ENCODE measurements at places on chromosomes 7 and 10.

DNA sequence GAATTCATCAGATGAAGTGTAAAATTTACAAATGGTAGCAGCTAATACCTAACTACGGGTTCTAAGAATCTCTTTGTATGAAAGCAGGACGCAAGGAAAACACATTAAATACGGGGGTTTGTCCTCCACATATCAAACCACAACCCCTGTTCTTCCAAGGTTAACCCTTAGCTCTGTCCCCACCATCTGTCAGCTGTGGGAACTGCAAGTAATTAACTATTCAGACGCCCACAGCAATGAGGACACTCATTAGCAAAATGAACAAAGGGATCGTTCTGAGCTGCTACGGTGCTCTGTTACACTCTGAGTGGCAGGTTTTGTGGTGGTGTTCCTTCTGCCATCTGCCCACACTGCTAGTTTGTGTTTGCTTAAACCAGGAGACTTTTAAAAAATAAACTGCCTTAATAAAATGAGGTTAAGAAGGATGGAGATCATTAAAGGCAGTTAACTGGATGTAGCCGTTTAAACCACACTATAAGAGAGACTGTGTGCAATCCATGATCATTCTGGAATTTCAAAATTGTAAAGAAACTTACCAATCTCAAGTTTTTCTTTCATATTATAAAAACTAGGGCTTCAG is 51.4 kb downstream of the C10orf67 start:
- peak; percentile 50 for DNase-seq

DNA sequence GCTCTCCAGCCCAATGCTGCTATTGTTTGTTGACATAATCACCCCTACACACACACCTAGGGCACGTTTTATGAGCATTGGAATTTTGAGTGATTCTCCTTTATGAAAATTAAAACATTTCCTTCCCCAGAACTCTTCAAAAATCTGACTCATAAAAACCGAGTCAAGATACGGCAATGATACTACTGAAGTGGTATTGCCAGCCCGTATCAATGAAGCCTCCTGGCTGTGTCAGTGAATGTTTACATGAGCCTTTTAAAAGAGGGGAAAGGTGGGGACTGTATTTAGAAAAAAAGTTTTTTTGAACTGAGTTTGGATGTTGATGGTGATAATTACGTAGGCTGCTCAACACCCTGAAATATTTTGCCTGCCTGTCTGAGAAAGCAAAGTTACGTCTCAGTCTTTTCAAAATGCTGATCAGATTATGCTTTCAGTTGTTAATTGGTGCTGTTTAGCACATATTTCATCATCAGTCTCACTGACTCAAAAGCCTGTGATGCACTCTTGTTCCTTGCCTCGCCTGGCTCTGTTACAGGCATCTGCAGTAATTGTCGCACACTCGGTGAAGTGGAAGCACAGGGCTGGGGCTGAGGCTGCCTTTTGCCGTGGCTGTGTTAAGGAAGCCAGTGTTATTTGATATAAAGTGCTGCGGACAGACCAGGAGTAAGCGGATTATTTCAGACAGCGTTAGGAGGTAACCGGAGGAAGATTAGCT is 157.4 kb upstream of the TCF7L2 start:
- no peak for DNase-seq

DNA sequence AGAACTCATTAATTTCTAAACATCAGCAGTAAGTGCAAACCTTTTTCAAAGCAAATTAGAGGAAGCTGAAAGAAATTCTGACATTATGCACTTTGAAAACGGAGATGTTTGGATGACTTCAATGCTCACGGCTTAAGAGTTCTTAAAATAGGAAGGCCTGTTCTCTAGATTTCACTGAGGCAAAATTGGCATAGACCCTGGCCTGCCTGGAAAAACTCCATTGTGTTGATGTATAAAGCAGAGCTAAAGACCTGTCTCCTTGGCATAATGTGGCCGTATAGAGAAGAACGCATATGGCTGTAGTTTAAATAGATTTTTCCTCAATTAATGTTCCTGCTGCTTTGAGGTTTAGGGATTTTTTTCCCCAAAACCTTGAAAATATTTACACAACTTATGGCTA is 24.5 kb upstream of the AGMO start:
- DNase-seq: no peak

- DNase-seq: peak; percentile 49
These were observed 35.0 kb upstream of the ZNF32 start for GRCh38 chr10:43683451-43684291.

GRCh38 chr10:110861930-110862649 is 9.6 kb upstream of the PDCD4 start:
- peak; percentile 35 for DNase-seq

DNA sequence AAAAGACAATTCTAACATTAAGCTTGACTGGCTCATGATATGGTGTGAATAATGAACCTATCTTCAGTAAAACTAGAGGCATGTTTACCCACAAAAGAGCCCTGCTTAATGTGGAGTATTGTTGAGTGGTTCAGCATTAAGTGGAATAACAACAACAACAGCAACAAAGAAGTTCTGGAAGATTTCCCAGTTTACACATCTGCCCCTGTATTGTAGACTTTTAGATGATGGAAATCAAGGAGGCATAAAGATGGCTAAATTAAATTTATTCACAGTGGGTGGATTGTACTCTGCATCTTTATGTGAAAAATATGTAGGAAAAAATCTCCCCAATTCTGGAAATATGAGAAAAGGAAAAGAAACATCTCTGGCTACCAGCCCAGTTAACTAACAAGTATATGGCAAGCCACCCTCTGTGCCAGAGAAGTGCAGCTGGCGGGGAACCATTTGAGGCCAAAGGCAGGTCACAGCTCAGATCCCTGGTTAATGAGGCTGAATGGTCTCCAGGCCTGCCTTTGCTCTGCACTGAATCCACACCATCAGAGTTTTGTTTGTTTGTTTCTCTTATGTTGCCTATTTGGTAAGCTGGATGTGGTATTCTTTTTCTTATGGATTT is 186.0 kb downstream of the SEMA3D start:
- no peak for DNase-seq

- no peak for DNase-seq
These were observed 244.8 kb upstream of the MINDY3 start for GRCh38 chr10:16105082-16105481.

GRCh38 chr7:131803816-131804215 is 247.4 kb upstream of the PODXL start:
- DNase-seq: no peak

- no peak for DNase-seq
These were observed 135.6 kb downstream of the VPS41 start for GRCh38 chr7:38773430-38773829.

GRCh38 chr10:131618587-131619267 is 282.1 kb upstream of the PPP2R2D start:
- no peak for DNase-seq

- DNase-seq: no peak
These were observed 955 bp downstream of the DUS4L start for GRCh38 chr7:107564553-107565298.

- DNase-seq: no peak
These were observed 12.5 kb downstream of the CDC123 start for GRCh38 chr10:12208460-12208859.

GRCh38 chr7:152501506-152501905 is 65.7 kb upstream of the KMT2C start:
- no peak for DNase-seq

- peak; percentile 60 for DNase-seq
These were observed 95.2 kb upstream of the GNA12 start for GRCh38 chr7:2939193-2939885.

DNA sequence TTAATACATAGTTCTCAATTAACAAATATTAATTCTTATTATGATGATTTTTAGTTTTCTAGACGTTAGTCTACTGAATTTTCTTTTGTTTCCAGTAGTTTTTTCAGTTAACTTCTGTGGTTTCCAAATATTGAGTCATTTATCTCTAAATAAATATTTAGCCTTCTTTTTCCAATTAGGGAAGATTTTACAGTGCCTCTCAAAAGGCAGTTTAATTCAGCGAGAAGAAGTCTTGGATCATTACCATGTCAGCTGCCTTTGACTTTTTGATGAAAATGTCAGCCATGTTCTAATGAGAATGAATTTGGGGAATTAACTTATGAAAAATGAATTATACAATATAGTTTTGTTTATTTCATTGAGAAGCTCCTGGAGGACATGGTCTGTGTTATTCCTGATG is 90.0 kb downstream of the CDK14 start:
- no peak for DNase-seq

DNA sequence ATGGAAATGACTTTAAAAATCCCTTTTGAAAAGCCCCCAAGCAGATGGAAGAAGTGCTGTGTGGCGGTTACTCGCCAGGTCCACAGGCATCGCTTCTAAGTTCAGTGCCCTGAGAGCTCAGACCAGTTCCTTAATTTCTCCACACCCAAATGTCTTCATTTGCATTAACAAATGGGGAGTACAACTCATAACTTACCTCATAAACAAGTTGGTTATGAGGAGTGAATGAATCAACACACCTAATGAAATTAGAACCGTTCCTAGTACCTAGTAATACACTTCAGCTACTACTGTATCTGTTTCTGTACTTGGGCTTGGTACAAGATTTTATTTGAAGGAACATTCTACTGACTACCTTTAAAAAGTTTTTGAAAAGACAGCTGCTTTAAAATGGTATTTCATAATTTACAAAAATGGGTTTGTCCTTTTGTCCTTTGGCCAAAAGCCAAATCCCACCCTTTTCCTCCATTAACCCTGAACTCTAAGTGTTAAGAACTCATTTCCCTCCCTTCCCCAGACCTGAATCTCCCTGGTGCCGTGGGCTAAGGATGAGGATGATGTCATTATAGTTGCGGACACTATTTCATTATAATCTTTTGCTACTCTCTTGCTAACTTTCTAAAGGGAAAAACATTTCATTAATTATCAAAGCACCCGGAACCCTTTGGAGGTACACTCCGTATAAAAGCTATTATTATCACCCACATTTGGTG is 221.5 kb upstream of the CELF2 start:
- DNase-seq: no peak

DNA sequence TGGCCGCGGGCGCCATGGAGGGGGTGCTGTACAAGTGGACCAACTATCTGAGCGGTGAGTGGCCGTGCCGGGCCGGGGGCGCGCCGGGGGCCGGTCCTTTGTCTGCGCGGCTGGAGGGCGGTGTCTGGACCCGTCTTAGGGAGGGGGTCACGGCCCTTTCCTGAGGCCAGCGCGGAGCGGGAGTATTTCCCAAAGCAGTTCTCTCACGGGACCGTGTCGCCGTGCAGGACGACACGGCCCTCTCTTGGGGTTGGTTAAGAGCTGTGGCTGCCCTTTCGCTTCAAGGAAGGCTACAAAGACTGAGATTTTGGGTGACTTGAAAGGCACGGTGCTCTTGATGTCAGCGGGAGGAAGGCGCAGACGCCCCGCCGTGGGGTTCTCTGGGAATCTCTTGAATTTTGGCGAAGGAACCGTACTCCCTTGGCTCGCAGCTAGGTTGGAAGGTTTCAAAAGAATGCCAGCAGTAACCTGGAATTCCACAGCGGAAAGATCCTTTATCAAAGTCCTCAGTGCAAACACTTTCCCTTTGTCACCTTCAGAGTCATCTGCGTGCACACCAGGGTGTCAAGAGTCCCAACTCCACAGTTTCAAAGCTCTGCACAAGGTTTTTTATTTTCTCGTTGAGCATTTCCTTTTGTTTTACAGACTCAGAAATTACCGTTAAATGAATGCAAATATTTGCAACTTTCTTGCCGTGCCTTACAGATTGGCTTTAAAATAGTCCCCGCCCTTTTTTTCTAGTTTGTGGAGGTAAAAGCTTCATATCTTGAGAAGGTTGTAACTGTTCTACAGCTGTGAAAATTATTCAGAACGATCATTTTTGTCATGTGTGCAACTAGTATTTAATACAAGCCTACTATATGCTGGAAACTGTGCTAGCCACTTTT is 780 bp downstream of the PLEKHA8 start:
- DNase-seq: peak; percentile 72

DNA sequence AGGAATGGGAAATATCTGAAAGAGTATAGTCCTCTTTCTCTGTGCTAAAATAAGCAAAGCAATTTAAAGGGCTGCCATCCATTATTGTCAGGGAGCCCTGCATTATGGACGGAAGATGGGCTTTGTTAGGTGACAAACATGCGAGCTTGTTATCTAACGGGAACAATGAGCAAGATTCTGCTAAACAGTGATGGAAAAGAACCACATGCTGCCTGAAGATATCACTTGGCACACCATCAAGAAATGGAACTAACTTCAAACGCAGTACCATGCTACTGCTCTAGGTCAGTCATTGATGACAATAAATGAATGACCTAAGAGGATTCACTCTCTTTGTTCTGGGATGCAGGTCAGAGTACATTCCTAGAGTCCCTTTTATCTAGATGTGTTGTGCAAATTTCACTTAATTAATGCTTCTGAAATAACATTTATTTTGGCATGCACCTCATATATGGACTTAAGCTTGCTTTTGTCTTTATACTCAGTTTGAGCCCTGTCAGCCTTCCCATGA is 175.7 kb upstream of the PTN start:
- DNase-seq: no peak

DNA sequence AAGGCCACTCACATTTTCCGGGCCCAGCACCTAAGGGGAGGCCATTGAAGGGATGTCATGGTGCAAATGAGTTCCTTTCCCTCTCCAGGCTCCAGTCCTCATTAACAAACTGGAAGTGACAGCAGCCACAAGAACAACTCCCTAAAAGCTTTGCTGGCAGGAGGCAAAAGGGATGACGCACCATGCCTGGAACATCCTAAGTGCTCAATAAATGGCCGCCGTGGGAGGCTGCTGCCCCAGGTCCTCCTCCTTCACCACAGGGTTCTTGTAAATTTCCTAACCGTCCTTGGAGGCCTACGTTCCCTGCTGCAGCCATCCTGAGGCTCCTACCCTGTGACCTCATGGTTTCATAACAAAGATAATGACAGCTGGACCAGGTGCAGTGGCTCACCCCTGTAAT is 41.3 kb upstream of the CAMK1D start:
- DNase-seq: peak; percentile 52

DNA sequence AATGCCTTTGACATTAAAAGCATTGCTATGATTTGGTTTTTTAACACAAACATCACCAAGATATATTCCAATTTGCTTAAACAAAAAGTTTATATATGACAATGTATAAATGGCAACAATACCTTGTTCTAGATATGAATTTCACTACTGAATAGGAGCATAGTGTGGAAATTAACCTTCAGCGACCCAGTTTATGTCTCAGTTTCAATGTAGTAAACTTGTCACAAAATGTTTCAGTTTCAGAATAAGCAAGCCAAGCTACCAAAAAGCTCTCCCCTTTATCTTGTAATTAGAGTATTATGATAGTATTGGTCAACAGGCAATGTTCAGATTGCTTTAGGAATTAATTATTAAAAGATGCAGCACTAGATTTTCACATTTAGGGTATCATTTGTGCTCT is 99.6 kb upstream of the PCDH15 start:
- DNase-seq: no peak

- no peak for DNase-seq
These were observed 6.9 kb upstream of the LAMB1 start for GRCh38 chr7:108009873-108010272.

GRCh38 chr7:68684246-68684839 is 913.9 kb upstream of the AUTS2 start:
- DNase-seq: no peak

- no peak for DNase-seq
These were observed 28.1 kb downstream of the AGAP3 start for GRCh38 chr7:151114151-151115090.

GRCh38 chr7:116512520-116513188 is 12.2 kb upstream of the CAV1 start:
- DNase-seq: no peak

- DNase-seq: peak; percentile 33
These were observed 173.0 kb upstream of the ADCY1 start for GRCh38 chr7:45401155-45401554.

- no peak for DNase-seq
These were observed 148.5 kb downstream of the UBE2H start for GRCh38 chr7:129804111-129804889.

GRCh38 chr7:98826811-98827231 is 43.0 kb downstream of the TMEM130 start:
- DNase-seq: no peak
